Effector memory CD4-positive, alpha-beta T cell (primary cell): ENCODE measurements at places on chromosomes 2 and 18.

DNA sequence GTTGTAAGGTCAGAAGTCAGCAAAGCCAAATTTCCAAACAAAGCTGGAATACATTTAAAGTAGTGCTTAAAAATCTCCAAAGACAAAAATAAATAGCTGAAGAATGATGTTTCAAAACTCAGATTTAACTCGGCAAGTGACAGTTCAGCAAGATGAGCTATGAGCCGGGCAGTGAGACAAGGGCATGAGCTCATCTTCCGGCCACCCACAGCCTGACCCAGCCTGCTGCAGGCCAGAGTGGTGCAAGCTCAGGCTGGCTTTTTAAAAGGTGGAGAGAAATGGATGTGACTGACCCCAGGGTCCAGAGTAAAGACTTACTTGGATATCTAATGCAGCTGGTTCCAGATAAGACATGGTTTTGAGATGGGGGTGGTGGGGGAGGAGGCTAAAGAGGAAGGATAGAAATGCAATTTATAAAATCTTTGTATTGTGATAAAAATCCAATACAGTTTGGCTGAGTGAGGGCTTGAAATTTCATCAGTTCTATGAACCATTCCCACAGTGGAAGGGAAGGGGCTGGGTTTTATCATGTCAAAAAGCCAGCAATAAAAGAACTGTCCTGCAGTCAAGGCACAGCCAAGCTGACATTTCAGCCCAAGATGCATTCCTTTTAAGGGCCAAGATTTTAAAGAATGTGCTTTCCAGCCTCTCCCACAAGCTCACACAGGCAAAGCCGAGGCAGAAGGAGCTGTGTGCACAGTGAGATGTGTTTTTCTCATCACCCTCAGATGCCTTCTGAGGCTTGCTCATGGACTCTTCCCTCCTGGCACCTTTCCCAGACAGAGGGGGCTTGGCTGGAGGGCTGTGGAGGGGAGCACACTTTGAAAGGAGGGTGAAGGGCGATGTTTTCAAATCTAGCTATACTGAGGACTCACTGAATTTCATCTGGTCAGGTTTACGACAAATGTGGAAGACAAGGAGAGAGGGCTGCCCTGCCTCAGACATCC is 97.9 kb upstream of the KLHL29 start:
- no peak for DNase-seq
- H3K27me3 ChIP-seq: no peaks in the 10 kb centered on the region
- no peak overlapping the region for H3K27ac ChIP-seq
- H3K36me3 ChIP-seq: no peaks in the 10 kb centered on the region

- H3K27ac ChIP-seq: peak overlapping the region; percentile 83
- no peaks in the 10 kb centered on the region for H3K36me3 ChIP-seq
- peak; percentile 77 for DNase-seq
- no peak overlapping the region for H3K4me3 ChIP-seq
- no peaks in the 10 kb centered on the region for H3K27me3 ChIP-seq
These were observed 50.3 kb downstream of the ARL4C start for GRCh38 chr2:234446404-234447076.

DNA sequence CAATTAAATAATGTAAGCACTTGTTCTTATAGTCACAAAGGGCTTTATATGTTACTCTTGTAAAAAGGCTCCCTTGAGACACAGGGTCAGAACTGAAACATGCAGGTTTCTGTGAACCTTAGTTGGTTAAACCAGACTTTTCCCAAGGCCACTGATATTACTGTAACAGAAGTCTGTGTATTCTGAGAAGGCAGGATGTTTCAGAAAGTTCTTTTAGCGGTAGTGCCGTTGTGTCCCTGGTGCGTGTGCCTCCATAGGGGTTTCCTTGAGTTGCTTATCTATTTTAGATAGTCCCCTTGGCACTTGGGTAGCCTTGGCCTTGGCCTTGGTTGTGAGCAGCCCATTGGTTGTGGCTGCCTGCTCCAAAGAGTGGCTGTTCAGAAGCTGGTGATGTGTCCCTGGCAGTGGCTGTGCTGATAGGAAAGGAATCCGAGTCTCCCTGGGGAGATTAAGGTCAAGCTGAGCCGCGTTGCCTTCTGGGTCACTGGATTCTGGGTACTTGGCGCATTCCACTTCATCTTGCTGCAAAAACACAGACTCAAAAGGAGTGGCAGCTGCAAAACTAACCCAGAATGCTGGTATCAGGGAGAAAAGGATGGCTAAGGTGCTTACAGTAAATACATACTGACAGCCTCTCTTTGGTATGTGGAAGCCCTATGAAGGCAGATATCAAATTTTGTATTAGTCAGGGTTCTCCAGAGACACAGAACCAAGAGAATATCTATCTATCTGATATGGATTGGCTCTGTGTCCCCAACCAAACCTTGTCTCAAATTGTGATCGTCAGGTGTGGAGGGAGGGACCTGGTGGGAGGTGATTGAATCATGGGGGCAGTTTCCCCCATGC is 69.7 kb downstream of the FHOD3 start:
- no peaks in the 10 kb centered on the region for H3K27me3 ChIP-seq
- DNase-seq: no peak
- no peaks in the 10 kb centered on the region for H3K4me1 ChIP-seq
- no peak overlapping the region for H3K27ac ChIP-seq
- H3K4me3 ChIP-seq: no peak overlapping the region

DNA sequence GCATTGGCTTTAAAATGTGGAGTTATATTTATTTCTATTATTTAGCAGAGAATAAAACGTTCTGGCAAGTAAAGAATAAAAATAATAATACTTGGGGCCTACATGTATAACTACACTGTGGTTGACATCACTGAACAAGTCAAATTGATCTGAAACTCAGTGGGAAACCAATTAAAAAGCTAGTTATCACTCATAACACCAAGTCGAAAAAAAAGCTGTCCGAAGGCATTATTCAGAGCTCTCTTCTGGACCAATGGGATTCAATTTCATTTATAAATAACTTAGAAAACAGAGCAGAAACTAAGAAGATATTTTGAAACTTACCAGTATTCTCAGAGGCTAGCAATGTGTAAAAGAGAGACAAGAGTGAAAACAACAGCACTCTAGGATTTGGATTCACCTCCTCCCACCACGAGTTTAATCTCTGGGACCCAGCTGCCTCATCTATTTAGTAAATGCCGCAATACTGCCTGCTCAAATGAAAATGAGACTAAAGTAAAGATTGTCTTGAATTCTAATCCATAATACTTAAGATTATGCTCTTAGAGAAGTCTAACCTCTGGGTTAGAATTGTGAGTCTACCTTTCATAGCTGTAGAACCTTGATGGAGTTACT is 128.4 kb downstream of the NBAS start:
- H3K36me3 ChIP-seq: no peaks in the 10 kb centered on the region
- no peak for DNase-seq
- no peak overlapping the region for H3K4me3 ChIP-seq
- no peak overlapping the region for H3K27ac ChIP-seq

- no peaks in the 10 kb centered on the region for H3K27me3 ChIP-seq
- no peak for DNase-seq
- no peaks in the 10 kb centered on the region for H3K36me3 ChIP-seq
- no peaks in the 10 kb centered on the region for H3K4me1 ChIP-seq
- H3K27ac ChIP-seq: no peak overlapping the region
These were observed 114.8 kb downstream of the RDH14 start for GRCh38 chr2:18445433-18446320.

DNA sequence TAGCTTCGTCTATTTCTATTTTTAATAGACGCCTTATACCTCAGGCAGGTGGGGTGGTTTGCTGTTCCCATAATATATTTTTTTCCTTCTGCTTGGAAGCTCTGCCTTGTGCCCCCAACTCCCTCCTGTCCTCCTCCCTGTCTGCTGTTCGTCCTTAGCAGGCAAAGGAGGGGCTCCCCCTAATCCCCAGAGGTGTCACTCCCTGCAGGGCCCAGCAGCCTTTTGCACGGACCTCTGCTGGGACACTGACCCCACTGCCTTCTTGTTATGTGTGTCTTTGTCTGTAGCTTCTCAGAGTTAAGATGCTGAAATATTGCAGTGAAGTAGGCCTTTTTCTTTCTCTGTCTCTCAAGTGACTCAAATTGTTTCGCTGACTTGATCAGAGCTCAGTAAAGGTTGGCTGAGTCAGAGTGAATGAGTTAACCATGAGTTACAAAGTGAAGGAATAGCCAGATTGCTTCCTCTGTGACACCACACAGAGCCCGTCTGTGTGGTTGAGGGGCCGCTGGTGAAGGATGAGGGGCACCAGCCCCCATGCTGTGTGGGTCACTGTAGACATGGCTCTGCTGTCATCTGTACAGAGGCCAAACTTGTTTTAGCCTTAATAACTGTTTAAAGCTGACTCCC is 47.7 kb downstream of the PRKCE start:
- H3K4me1 ChIP-seq: no peaks in the 10 kb centered on the region
- no peak overlapping the region for H3K27ac ChIP-seq
- H3K36me3 ChIP-seq: no peaks in the 10 kb centered on the region

DNA sequence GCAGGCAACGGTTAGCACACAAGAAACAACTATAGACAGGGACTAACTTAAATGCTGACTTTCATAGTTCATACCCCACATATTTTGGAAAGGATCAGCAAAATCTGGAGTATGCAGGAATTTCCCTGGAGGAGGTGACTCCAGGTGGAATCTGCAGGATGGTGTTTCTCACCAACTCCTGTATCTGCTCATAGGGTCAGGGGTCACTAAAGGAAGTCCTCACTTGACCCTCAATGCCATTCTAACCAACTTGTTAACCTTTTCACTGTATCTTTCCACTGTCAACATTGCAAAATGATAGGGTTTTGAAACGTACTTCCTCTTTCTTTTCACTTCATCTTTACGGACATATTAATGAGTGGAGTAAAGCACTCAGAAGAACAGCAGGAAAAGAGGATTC is 207.0 kb upstream of the CXCR4 start:
- peaks cover 36% of the 10 kb centered on the region for H3K4me1 ChIP-seq
- no peaks in the 10 kb centered on the region for H3K36me3 ChIP-seq
- H3K27ac ChIP-seq: no peak overlapping the region
- H3K27me3 ChIP-seq: no peaks in the 10 kb centered on the region
- no peak for DNase-seq
- H3K4me3 ChIP-seq: no peak overlapping the region

GRCh38 chr2:102065675-102066252 is 74.0 kb downstream of the IL1R2 start:
- DNase-seq: no peak
- no peaks in the 10 kb centered on the region for H3K4me1 ChIP-seq
- H3K27me3 ChIP-seq: no peaks in the 10 kb centered on the region
- H3K36me3 ChIP-seq: no peaks in the 10 kb centered on the region
- no peak overlapping the region for H3K27ac ChIP-seq

DNA sequence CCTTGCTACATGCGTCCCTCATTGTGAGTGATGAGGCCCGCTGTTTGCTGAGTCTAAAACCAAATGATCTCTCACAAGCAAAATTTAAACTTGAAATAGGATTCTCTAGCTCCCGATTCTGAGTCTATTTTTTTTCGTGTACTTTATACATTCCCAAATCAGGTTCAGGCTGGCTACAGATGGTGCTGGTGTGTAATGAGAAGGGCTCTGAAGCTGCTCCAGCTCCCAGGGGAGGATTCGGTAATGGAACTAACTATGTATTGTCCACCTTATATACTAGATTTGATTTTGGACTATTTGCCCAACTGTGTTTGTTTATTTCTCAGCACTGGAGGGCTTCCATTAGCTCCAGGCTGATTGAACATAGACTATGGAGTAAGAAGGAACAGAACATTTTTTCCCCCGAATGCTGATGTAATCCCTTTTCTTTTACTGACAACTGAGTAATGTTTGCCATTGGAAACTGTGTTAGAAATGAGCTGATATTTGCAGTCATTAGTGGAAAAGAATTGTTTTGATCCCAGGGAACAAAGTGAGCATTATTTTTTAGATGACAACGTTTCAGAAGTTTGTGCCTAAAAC is 274.0 kb upstream of the FIGN start:
- no peak for DNase-seq
- H3K36me3 ChIP-seq: no peaks in the 10 kb centered on the region
- no peak overlapping the region for H3K4me3 ChIP-seq
- no peak overlapping the region for H3K27ac ChIP-seq
- no peaks in the 10 kb centered on the region for H3K27me3 ChIP-seq
- H3K4me1 ChIP-seq: no peaks in the 10 kb centered on the region

DNA sequence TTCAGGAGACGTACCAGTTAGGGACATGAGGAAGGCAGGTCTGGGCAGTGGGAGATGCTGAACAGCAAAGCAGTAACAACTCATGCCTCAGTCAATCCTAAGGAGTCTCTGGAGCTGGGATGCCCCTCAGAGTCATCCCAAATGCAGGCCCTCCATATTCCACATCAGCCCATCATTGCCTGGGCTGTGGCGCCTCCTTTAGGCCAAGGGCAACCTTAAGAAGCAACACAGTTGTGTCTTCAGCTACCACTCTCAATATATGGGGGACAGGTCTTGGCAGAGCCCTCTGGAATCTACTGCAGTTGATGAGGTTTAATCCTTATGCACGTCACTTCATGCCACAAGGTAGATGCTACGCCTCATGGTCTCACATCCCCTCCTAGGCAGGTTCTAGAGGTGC is 682.0 kb upstream of the RAB6C start:
- H3K27me3 ChIP-seq: no peaks in the 10 kb centered on the region
- no peak for DNase-seq
- no peak overlapping the region for H3K27ac ChIP-seq
- H3K4me1 ChIP-seq: no peaks in the 10 kb centered on the region

- H3K4me1 ChIP-seq: no peaks in the 10 kb centered on the region
- no peaks in the 10 kb centered on the region for H3K27me3 ChIP-seq
- no peak overlapping the region for H3K27ac ChIP-seq
- H3K36me3 ChIP-seq: no peaks in the 10 kb centered on the region
- no peak for DNase-seq
These were observed 61.8 kb downstream of the PARD6G start for GRCh38 chr18:80185545-80185944.

DNA sequence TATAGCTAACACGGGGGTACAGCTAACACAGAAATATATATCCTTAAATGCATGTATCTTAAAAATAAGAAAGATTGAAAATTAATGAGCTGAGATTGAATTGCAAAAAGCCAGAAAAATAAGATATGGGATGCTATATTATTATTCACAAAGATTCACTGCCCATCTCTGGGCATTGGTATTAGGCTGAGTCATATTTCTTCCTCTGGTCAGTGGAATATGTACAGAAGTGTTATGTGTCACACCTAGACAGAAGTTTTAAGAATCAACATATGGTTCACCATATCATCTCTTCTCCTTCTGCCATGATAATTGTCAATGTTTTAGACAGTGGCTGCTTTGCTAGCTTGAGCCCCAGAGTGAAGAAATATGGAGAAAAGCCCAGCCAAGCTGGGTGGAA is 14.0 kb upstream of the MCFD2 start:
- DNase-seq: no peak
- no peaks in the 10 kb centered on the region for H3K36me3 ChIP-seq
- H3K4me1 ChIP-seq: no peaks in the 10 kb centered on the region
- no peak overlapping the region for H3K4me3 ChIP-seq
- H3K27me3 ChIP-seq: no peaks in the 10 kb centered on the region

GRCh38 chr2:119678021-119678656 is 862 bp upstream of the TMEM177 start:
- no peaks in the 10 kb centered on the region for H3K27me3 ChIP-seq
- H3K27ac ChIP-seq: peak overlapping the region; percentile 66
- DNase-seq: peak; percentile 28
- H3K4me1 ChIP-seq: peaks cover 22% of the 10 kb centered on the region
- H3K36me3 ChIP-seq: no peaks in the 10 kb centered on the region

- H3K4me1 ChIP-seq: no peaks in the 10 kb centered on the region
- DNase-seq: no peak
- no peak overlapping the region for H3K27ac ChIP-seq
- H3K36me3 ChIP-seq: peaks cover 3% of the 10 kb centered on the region
These were observed 318.1 kb downstream of the NBAS start for GRCh38 chr2:15242936-15243461.
